ENCODE measurements at places on chromosomes 12 and 14.

DNA sequence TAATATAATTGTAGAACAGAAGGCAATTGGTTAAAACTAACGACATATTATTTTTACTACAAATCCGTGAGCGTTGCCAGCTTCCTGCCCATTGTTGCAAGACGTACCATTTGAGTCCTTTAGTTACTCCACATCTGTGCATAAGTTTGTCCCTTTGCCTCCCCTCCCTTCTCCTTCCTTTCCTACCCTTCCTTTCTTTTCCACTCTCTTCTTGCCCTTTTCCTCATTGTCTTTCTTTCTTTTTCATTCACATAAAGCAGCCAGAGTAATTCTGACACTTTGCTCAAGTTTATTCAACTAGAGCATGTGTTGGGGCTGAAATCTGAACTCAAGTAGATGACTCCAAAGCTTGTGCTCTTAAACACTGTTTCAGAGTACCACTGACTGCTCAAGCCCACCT lies 239.1 kb downstream of the FOXG1 start:
- DNase-seq = no peak

- no peak for DNase-seq
Measured at GRCh38 chr12:101749657-101750056, 10.4 kb upstream of the SYCP3 start.

- no peak for DNase-seq
Measured at GRCh38 chr14:58617619-58618018, 20.1 kb upstream of the DACT1 start.

GRCh38 chr14:56333359-56334292 lies 215.4 kb downstream of the PELI2 start:
- peak; percentile 19 for DNase-seq

DNA sequence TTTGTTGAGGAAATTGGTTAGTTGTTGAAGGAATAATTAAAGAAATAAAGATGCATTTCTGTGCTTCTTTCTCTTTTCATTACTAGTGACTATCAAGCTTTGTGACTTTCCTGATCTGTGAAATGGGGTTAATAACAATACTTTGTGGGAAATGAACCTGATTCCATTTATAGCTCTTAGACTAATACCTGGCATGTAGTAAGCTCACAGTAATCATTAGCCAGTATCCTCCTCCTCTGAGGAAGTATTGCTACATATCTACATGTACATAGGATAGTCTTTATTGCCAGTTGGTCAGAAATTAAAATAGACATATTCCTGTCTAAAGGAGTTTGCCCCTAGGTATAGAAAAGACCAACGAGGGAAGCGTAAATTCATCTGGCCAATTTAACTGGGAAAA lies 1.8 kb upstream of the CCDC198 start:
- no peak for DNase-seq

GRCh38 chr12:121874071-121874470 lies 14.5 kb upstream of the PSMD9 start:
- DNase-seq = no peak

GRCh38 chr12:26646571-26646970 lies 186.4 kb downstream of the ITPR2 start:
- no peak for DNase-seq

GRCh38 chr14:65352964-65353530 lies 59.5 kb upstream of the FUT8 start:
- no peak for DNase-seq

DNA sequence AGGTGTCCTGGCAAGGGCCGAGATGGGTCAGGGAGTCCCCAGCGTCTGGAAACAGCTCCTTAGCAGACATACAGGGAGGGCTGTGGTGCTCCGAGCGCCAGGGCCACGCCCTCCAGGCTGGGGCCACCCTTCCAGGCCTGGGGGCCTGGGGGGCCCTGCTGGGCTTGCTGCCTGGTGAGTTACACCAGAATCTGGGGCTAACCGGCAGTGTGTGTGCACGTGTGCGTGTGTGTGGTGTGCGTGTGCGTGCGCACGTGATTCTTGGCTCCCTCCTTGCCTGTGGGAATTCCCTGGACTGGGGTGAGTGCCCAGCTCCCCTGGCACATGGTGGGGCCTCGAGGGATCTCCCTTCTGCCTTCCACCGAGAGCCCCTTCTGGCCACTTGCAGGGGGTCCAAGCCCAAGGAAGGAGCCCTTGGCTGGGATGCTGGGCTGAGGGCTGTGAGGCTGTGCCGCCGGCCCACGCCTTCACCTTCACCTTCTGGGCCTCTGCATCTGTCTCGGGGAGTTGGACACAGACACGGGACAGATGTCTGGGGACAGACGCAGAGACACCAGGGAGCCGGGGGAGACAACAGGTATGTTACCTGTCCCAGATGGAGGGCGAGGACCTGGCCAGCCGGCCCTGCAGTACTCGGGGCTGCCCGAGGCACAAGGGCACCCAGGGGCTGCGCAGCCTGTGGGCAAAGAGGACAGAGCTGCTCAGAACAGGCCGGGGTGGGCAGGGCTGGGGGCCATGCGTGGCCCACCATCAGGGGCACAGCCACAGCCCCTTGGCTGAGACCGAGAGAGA lies 37.2 kb downstream of the BEGAIN start:
- DNase-seq = no peak

- no peak for DNase-seq
Measured at GRCh38 chr14:100709289-100710284, 17.1 kb upstream of the DLK1 start.

DNA sequence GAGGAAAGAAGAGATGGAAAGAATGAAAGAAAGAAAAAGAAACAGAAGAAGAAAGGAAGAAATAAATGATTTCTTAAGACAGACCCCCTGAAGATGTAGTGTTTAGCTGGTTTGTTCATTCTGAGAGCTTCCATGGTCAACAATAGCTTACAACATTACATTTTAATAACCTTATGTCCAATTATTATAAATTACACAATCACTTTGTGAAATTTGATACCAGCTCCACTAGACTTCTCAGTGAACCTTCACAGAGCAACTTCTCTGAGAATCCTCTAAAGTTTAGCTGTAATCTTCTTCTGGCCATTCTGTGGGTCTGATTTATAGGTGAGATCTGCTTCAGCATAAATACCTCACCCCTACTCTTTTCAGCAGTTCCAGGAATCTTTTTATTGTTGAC lies 27.9 kb downstream of the SIX1 start:
- DNase-seq = no peak

- DNase-seq = no peak
Measured at GRCh38 chr14:44782775-44783238, 178.9 kb downstream of the KLHL28 start.

GRCh38 chr12:38903596-38903995 lies 1.8 kb downstream of the CPNE8 start:
- DNase-seq = no peak

GRCh38 chr14:100424504-100425428 lies 101.6 kb downstream of the SLC25A47 start:
- DNase-seq = no peak

- no peak for DNase-seq
Measured at GRCh38 chr12:12305568-12306300, 38.9 kb upstream of the LRP6 start.

- DNase-seq = no peak
Measured at GRCh38 chr12:83057436-83057835, 370.7 kb downstream of the TMTC2 start.

DNA sequence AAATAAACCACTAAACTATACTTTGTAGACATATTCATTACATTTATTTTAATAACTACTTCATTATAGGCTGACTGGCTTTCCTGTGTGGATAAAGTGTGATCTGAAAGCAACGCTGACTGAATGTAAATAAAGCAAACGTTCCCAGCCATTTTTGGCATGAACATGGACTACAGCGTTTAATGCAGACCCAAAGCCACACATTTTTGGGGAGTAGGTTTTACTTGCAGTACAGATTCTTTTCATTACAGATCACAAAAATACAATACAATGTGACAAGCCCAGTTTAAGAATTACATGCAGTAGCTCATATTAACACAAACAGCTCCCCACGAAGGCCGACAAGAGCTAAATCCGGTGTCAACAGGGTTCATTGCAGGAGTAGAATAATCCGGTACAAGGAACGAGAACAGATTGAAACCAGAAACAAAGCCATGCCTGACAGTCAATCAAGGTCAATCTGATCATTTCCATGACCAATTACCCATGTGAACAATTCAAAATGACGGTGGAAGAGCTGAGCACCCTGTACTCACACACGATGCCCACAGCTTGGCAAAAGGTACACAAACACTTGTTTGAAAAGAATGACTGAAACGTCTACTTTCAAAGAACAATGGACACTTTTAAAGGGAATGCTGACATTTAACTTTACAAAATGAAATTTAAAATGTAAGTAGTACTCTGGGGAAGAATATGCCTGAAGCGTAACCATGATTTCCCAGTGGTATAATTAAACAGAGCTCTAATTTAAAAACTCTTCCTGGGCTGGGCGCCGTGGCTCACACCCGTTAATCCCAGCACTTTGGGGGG lies 5.3 kb downstream of the BAG5 start:
- DNase-seq = no peak

GRCh38 chr12:48985475-48985897 lies 7.4 kb downstream of the WNT1 start:
- no peak for DNase-seq

DNA sequence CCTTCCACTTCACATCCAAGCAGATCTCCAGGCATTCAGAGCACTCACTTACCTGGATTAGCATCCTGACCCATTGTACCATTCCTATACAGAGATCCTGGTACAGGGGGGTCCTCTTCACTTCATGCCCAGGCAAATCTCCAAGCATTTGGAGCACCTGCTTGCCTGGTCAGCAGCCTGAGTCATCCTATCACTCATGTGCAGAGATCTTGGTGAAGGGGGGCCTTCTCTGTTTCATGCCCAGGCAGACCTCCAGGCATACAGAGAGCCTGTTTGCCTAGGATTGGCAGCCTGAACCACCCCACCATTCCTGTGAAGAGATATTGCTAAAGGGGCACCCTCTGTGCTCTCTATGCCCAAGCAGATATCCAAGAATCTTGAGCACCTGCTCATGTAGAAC lies 111.1 kb upstream of the CCDC175 start:
- no peak for DNase-seq

GRCh38 chr12:26971963-26972362 lies 33.7 kb downstream of the FGFR1OP2 start:
- no peak for DNase-seq

DNA sequence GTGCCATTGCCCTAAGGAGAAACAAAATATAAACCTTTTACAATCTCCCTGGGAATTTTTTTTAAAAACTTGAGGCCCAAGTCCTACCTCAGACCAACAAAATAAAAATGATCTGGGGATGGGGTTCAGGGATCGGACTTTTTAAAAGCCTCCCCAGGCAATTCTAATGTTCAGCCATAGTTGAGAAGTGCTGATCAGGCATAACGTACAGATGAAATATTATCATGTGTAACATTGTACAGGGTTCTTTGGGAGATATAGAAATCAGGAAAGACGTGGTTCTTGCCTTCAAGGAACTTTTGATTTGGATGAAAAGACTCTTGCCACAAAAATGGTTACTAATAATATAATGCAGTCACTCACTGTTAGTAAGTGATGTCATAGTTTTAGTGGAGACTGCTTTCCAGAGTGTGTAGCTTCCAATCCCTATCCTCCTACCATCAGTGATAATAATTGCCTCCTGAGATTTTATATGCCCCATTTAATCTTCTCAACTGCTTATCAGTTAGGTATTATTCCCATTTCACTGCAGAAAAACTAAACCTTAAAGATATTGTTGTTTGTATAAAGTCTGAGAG lies 135.6 kb downstream of the BRMS1L start:
- DNase-seq = no peak

DNA sequence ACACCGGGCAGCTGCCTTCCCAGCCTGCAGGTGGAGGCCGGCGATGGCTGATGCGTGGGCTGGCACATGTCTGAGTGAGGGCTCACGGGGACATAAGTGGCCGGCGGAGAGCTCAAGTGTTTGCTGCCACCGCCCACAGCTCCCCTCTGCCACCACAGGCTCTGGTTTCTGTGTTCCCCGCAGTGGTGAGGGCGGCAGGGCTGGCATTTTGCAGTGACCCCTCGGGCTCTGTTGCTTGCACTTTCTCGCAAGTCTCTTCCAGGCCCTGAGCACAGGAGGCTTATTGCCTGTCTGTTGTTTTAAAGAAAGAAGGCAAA lies 271.0 kb upstream of the RTL1 start:
- no peak for DNase-seq

- DNase-seq = no peak
Measured at GRCh38 chr14:29097476-29097875, 330.9 kb downstream of the FOXG1 start.

GRCh38 chr12:118136559-118137003 lies 657 bp downstream of the PEBP1 start:
- no peak for DNase-seq

GRCh38 chr14:95452176-95452892 lies 64.1 kb downstream of the SYNE3 start:
- DNase-seq = peak; percentile 64

DNA sequence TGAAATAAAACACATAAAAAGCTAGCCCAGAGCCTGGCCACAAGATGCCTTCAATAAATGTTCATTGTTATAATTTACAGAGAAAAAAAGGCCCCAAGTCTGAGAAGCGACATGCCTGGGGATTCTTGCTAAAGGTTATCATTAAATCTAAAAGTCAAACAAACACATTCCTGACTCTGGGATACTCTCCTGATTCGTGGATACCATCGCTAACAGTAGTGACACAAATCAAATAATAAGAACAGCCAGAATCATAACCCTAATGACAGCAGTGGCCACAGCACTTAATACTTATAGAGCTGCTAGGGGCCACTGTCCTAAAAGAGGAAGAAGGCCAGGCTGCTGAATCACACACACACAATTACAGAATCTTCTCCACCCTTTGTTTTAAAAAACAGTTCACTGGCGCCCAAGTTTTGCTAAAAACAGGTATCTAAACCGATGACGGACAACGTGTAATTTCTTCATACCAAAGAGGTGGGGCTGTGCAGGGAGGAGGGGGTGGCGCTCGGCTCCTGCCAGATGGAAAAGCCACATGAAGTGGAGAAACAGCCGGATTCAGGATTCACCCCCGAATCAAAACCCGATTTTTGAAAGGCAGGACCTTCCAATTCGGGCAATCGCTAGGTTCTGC lies 1.2 kb downstream of the CLIP1 start:
- DNase-seq = no peak

GRCh38 chr12:120668868-120669840 lies 17.8 kb upstream of the MLEC start:
- DNase-seq = no peak

DNA sequence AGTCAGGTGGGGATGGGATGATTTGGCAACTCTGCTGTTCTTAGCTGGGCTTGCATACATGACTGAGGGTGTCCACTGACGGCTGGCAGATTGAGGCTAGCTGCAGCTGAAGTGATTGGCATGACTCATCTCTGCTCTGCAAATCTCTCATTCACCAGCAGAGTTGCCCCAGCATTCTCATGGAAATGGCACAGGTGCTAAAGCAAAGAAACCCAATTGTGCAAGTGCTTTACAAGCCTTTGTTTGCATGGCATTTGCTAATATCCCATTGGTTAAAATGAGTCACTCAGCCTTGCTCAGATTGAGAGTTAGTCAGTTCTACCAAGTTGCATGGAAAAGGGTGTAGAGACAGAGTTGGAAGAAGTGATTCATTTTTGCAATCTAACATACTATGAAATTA lies 389.7 kb upstream of the FAR2 start:
- DNase-seq = no peak

DNA sequence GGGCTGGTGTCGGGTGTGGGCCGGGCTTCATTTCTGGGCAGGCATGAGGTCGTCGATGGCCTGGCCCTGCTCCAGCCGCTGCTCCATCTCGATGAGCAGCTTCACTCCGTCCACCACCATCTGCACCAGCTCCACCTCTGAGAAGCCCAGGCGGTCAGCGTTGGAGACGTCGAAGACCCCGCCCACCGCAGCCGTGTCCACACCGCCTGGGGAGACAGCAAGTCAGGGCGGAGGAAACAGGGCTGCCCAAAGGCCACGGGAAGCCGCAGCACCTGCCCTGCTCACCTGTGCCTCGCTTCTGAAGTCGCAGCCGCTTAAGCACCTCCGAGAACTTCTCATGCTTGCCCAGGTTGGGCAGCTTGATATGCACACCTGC lies 2.8 kb downstream of the CKB start:
- DNase-seq = no peak
